CD4-positive, alpha-beta T cell treated with Interleukin-12 subunit alpha and Interleukin-12 subunit beta, for 1 hour (primary cell): ENCODE measurements at places on chromosomes 12 and 14.

DNA sequence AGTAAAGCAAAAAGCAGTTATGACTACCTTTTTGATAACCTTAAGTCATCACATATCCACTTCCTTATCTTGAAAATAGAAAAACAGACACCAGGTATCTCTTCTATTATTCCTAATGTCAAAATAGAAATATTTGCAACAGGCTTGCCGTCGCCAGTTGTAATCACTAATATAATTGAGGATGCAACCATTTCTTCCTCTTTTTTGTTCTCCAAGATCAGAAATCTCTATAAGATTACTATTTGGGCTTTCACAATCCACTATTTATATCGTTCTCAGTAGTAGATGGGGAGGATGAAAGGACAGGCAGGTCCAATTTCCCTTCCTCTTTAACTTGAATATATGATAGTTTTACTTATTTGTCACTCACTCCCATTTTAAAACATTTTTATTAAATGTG is 130.2 kb upstream of the HMGA2 start:
- no peak for DNase-seq

DNA sequence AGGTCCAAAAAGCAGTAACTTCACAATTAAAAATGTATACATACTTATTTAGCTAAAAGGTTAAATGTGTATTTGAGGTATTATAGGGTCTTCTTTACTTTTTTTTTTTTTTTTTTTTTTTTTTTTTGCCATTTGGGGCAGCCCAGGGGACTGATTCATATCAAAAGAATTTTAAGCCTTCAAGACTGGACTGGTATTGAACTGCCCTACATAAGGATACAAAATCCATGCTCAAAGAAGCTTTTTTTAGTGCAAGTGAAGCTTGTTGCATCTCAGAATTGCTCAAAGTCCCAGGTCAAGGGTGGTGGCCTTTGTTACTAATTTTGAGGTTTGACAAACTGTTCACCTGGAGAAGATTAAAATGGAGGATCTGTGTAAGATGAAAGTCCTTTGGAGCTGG is 124.0 kb downstream of the APAF1 start:
- no peak for DNase-seq

GRCh38 chr14:93090826-93091555 is 24.7 kb downstream of the ITPK1 start:
- no peak for DNase-seq

DNA sequence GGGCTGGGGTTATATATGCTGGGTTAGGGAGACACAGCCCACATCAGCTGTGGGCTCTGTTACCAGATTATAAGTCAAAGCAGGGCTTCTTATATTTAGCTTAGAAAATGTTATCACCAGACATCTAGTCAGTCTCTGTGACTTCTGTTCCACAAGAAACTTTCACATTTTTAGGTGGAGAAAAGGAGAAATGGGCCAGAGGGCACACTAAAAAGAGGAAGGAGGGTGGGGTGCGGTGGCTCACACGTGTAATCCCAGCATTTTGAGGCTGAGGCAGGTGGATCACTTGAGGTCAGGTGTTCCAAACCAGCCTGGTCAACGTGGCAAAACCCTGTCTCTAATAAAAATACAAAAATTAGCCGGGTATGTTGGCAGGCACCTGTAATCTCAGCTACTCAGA is 28.0 kb upstream of the SLC38A1 start:
- DNase-seq = no peak

DNA sequence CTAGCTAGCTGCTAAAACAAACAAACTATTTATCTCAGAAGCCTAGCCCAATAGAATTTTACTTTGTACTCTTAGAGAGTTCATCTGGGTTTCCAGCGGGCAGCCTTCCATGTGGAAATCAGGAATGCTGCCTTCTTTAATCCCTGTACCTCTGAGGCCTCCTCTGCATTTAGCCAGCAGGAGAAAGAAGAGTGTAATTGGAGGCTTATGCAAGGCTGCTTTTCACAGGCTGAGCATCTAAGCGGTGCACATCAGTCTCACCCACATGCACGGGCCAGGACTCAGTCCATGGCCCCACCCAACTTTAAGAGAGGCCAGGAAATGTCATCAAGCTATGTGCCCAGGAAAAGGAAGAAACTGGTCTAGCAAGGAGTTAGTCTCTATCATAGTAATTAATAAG is 14.0 kb upstream of the PTGDR start:
- no peak for DNase-seq

DNA sequence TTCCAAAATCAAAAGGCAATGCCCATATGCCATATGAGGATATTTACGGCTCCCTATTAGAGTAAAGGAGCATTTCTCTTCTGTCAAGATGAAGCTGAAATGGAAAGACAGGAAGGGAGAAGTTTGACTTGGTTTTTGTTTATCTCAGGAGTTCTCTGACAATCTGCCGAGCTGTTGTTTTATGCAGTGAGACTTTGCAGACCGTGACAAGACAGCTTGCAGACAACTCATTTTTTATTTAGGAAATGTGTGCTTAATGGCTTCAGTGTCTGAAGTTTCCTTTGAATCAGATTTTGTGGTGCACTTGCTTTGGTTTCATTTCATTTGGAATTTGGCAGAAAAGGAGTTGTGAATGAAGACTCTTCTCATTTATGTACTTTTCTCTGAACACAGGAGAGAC is 145.4 kb downstream of the C12orf50 start:
- DNase-seq = no peak

- no peak for DNase-seq
These were observed 15.6 kb downstream of the SYNE3 start for GRCh38 chr14:95500772-95501401.

DNA sequence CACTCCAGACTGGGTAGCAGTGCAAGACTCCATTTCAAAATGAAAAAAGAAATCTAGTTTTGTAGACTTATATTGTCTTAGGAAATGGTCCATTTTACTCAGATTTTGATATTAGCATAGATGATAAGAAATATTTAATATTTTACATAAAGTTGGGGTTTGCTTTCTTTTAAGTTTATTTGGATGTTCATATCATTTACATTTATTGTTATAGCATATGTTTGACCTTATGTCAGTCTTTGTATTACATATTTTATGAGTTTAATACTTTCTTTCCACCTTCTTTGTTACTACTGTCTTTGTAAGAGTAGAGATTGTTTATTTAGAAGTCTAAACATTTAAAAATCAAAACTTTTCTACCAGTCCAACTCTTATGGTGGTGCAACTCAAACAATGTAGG is 162.7 kb upstream of the OTX2 start:
- no peak for DNase-seq

DNA sequence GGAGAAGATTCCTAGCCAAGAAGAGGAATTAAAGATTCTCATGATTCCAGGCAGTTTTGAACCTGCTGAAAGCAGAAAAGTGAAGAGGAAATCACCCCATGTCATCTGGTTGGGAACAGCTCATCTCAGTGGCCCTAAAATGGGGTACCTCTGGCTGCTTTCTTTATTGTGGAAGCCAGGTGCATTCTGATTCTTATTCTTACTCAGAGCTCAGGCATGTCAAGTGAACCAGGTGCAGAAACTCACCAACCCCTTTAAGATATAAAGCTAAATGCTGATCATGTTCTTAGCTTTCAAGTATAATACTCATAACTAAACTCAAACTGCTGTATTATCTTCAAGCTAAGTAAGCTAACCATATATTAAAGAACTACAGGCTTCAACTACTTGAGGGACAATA is 253.9 kb upstream of the ARID2 start:
- DNase-seq = no peak

GRCh38 chr14:59595071-59595470 is 18.5 kb upstream of the CCDC175 start:
- no peak for DNase-seq

- no peak for DNase-seq
These were observed 60.8 kb upstream of the EEA1 start for GRCh38 chr12:92989715-92990484.

GRCh38 chr14:64824471-64824870 is 55.2 kb downstream of the SPTB start:
- no peak for DNase-seq

DNA sequence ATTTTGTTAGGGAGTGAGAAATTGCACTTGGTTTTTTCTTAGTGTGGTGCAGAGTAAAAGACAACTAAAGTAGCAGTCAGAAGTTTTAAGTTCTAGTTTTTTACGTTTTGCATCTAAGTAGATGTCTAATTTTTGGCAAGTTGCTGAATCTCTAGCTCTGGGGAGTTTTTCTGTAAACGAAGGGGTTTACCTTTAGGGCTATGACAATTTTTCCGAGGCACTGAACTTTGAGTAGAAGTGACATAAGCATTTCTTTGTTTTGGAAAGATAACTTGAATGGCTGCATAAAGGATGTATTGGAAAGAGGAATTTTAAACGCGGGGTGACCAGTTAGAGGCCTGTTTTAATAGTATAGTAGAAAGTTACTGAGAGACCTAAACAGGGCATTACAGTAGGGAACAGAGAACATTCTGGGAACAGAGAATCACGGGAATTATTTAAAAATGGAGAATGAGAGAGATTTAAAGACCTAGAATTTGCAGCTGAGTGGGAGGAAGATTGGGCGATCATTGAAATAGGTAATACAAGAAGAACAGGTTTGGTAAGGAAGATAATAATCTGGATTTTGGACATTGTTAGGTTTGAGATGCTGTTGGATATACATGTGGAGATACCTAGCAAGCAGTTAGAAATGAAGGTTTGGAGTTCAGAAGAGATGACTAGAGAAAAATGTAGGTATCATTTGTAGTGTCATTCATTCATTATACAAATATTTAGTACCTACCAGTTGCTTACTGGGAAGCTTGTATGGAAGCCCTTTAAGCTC is 1.2 kb downstream of the ZNF410 start:
- no peak for DNase-seq

DNA sequence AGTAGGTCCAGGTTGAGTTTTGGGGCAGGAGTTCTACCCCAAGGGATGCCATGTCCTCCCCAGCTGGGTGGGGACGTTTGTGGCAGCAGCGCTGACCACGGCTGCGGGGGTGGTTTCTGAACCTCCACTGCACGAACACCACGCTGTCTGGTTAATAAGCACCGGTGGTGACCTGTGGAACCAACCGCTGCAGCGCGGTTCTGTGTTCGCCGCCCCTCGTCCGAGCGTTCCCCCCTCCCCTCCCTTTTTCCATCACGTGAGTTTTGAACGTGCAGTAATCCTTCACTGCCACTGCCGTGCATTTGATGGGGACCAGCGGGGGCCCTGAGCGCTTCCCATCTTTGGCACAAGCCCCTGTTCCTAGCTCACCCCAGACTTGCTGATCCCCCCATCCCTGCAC is 6.4 kb upstream of the ADSS1 start:
- DNase-seq = no peak

DNA sequence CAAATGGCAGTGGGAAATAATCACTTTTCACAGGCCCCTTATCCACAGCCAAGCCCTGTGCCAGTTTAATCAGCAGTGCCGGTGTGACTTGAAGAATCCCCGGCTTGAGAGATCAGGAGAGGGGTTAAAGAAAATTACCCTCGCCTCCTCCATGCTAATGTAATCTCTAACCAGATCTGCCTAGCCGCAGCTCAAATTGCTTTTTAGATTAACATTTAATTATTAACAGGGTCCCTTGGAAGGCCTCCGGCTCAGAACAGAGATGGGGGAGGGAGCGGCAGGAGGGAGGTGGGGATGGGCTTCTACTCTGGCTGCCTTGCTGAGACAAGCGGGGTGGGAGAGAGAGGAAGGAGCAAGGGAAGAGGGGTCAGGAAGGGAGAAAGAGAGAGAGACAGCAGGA is 24.0 kb downstream of the FAM222A start:
- DNase-seq = no peak

- DNase-seq = no peak
These were observed 345.0 kb upstream of the SFSWAP start for GRCh38 chr12:131365821-131366260.

DNA sequence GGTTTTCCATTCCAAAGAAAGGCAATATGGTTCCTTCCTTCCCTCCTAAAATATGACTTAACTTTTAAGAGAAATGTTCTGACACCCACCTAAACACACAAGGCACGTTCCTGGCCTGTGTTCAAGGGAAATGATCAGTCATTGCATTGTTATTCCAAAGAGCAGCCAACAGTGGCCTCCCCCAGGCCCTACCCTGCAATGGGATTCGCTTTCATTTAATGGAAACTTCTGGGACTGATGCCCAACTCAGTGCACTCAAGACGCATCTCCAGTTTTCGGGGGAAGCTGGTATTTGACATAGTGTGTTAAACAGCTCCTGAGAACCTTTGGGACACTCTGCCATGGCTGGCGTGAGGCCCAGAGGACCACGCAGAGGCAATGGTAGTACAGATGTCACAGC is 65.9 kb downstream of the DDX51 start:
- no peak for DNase-seq

- DNase-seq = no peak
These were observed 1.4 kb upstream of the BCAT1 start for GRCh38 chr12:24950231-24950834.

GRCh38 chr12:131817241-131817640 is 11.0 kb upstream of the MMP17 start:
- no peak for DNase-seq

DNA sequence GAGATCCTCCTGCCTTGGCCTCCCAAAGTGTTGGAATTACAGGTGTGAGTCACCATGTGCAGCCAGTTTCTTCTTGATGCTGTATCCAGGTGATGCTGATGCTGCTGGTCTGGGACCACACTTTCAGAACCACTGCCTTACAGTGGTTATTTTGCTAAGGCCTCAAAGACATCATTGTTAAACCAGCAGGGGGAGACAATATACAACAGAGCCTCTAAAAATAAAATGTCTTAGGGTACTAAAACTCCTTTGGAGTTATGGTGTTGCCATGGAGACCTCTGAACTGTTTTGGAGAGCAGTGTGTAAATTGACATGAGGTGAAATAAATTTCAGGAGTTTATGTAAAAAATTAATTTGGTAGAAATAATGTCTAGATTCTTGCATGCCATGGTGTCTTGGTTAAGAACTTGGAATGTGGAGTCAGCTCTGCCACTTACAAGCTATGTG is 1.1 kb upstream of the ARG2 start:
- peak; percentile 85 for DNase-seq

- DNase-seq = no peak
These were observed 52.3 kb downstream of the PLEKHA5 start for GRCh38 chr12:19181666-19182426.

- DNase-seq = no peak
These were observed 6.5 kb downstream of the KRT85 start for GRCh38 chr12:52360663-52361271.

DNA sequence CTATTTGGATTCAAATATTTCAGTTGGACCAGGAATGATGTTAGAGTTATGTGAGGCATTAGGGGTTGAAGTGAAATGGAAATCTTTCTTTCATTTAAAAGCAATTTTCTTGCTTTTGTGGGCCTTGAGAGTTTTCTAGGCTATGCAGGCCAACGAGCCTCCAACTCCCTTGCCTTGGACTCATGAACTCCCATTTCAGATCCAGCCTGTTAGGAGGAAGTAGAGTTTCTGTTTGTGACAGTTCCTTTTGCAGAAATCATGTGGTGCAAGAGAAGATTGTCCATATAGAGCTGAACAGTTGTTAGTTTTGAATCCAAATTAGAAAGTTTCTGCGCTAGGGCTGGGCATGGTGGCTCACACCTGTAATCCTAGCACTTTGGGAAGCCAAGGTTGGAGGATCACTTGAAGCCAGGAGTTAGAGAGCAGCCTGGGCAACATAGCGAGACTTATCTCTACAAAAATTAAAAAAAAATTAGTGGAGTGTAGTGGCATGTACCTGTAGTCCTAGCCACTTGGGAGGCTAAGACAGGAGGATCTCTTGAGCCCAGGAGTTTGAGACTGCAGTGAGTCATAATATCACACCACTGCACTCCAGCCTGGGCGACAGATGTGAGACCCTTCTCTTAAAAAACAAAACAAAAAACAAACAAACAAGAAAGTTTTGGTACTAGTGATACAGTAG is 47.3 kb upstream of the MED13L start:
- no peak for DNase-seq
